ENCODE measurements at places on chromosomes 1 and 21.

DNA sequence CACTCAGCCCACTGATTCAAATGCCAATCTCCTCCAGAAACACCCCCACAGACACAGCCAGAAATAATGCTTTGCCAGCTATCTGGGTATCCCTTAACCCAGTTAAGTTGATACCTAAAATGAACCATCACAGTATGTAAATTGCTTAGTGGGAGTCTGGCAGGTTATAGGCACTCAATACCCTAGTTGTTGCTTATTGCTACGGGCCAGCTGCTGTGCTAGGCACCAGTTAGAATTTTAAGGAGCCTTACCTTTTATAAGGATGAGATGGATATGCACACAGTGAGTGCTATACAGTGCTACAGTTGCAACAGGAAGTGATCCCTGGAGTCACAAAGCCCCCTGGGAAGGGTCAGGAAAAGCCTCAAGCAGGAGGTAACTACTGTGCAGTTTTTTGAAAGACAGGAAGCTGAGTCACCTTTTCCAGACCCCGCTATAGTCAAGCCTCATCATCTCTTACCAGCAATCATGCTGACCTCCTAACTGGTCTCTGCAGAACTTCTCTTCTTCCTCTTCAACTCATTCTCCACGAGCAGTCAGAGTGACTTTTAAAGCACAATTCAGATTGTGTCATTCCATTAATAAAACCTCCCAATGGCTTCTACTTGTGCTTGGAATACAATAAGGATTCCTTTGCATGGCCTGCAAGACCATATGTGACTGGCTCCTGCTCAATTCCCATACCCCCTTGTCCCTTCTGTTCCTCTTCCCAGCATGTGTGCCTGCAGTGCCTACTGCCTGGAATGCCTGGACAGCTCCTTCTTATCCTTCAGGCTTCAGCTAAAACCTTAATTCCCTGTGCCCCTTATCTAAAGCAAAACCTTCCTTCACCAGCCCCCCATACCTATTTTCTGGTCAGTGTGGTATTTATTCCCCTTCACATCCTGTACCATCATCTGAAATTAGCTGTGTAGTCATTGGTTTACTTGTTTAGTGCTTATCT is 10.4 kb upstream of the TLR5 start:
- peak; percentile 18 for DNase-seq

GRCh38 chr1:30536530-30536929 is 186.9 kb downstream of the MATN1 start:
- DNase-seq: no peak

GRCh38 chr1:230735447-230735846 is 11.7 kb upstream of the CAPN9 start:
- no peak for DNase-seq

GRCh38 chr1:8382051-8382505 is 64.2 kb downstream of the SLC45A1 start:
- DNase-seq: no peak

- no peak for DNase-seq
These were observed 28.0 kb downstream of the IARS2 start for GRCh38 chr1:220121791-220122530.

DNA sequence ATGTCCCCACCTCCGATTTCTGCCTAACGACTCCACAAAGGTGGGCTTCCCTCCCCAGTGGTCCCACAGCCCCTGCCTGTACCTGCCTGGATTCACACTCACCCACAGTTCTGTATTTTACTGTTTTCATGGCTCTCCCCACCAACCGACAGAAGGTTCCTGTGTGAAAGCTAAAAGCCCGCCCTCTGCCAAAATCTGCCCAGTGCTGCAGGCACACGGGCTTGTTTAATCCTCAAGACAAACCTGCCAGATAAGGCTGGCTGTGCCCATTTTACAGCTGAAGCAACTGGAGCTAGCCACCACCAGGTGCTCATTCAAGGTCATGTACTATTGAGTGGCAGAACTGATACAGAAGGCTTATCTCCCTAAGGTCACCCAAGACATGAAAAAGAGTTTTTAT is 114.5 kb downstream of the HIVEP3 start:
- DNase-seq: peak; percentile 28

- DNase-seq: no peak
These were observed 366.7 kb downstream of the CAMTA1 start for GRCh38 chr1:7151978-7152377.

DNA sequence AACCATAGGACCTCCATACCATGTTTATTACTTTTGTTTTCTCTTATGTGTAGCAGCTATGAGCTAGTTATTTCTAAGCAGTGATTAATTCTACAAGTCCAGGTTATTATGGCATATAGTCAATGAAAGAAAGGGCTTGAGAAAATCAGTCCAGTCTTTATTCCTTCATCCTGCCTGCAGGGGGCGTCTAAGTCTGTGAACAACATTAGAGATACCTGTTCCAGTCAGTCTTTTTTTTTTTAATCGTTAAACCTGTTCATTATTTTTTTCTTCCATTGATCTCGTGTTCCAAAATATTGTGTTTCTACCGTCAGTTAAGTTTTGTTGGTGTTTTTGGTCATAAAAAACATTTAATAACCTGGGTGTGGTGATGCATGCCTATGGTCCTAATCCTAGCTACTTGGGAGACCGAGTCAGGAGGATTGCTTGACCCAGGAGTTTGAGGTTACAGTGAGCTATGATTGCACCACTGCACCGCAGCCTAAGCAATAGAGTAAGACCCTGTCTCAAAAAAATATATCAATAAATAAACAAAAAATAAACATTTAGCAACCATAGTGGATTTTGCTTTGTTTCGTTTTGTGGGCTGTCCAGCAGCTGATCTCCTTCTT is 29.4 kb upstream of the CD2 start:
- DNase-seq: peak; percentile 91

DNA sequence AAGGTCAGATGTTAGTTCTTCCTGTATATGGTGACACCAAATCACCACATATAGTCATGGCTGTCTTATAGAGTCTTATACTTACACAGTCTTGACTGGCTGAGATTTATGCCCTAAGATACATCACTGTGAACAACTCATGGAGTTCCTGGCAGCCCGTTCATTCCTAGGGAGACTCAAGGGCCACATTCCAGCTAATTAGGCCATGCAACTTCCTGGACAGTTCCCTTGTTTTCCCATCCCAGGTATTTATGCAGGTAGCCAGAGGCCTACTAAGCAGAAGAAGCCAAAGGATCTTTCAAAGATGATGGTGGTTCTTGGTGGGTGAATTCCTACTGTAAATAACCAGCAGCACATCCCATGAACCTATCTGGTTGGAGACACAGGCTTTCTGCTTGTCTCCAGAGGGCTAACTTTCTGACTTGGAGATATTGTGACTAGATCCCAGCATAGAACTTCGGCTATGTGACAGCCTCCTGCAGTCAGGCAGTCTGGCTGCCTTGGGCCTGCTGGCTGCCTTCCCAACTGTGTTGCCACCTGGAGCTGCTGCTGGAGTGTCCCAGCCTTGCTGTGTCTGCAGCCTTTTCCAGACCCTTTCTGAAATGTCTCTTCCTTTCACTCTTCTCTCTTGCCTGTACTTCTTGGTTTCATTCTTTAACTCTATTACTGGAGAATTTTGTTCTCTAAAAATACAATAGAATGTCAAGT is 283.8 kb downstream of the CACNA1E start:
- no peak for DNase-seq

GRCh38 chr1:2459757-2460156 is 16.3 kb upstream of the PLCH2 start:
- DNase-seq: no peak

DNA sequence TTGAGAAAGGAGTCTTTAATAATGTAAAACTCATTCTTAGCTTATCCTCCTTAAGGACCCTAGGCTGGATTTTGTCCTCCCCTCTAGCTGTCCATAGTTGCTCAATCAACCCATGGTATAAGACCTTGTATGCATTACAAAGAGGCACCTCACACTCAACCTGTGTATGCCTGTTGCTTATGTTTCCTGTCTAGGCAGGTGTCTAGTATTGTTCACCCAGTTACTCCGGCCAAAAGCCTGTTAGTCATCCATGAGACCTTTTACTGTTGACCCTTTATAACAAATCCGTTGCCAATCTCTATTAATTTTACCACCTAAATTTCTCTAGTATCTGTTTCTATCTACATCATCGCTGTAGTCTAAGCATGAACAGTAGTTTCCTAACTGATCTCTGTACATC is 3.7 kb downstream of the LYPLAL1 start:
- DNase-seq: no peak

DNA sequence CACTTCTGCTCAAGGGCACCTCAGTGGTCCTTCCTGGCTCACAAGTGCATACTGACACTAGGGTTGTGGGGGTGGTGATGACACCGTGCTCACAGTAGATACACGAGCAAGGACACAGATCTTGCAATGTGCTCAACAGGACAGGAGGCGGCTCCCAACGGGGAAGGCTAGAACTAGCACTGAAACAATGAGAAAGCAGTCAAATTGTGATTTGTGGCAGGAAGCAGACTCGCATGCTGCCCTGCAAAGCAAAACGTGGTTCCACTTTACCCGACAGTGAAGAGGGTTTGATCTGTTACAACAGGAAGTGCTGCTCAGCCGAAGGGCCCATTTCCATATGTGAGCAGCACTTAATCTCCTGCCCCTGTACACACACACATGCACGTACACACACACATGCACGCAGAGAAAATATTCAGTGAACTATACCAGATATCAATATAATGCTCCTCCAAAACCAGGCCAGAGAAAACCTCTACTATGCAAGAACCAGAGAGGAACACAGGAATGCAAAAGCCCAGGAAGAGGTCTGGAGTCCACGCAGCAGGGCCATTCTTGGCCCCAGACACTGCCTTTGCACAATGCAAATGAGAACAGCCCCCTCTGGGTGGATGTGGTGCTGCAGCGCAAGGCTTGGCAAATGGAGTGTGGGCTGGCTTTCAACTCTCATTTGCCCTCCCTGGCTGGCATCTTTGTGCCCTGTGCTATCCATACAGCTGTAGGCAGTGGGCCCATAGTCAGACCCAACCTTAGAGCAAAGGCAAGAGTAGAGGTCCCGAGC is 47.1 kb downstream of the KANK4 start:
- DNase-seq: peak; percentile 52

DNA sequence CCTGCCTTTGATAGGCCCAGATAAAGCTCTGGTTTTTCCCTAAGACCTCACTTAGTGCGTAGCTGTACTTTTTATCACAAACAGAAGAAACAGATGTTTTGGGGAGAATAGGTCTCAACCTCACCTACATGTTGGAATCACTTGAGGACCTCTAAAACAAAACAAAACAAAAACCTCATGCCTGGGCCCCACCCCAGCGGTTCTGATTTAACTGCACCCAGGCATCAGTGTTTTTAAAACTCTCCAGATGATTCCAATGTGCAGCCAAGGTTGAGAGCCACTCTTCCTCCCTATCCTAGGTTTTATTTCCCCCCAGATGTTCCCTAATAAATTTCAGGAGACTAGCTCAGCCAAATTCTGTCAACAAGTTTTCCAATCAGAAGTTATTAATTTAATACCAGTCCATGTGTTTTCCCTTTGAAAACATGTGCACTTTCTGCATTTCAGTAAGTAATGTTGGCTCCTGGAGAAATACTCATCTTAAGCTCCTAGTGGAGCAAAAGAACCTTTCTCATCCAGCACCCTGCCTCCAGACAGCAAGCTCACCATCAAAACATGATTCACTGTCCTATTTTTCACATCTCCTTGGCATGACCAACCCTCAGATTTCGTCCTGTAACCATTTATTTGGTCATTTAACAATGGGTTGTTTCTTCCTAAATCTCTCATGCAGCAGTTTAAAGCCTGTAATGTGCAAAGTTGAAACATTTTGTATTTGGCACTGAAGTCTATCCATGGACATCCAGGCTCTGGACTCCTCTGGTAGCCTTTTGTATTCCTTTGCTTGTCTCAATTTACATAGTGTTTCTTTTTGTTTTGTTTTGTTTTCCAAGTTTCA is 27.5 kb downstream of the LRRC8C start:
- DNase-seq: no peak

DNA sequence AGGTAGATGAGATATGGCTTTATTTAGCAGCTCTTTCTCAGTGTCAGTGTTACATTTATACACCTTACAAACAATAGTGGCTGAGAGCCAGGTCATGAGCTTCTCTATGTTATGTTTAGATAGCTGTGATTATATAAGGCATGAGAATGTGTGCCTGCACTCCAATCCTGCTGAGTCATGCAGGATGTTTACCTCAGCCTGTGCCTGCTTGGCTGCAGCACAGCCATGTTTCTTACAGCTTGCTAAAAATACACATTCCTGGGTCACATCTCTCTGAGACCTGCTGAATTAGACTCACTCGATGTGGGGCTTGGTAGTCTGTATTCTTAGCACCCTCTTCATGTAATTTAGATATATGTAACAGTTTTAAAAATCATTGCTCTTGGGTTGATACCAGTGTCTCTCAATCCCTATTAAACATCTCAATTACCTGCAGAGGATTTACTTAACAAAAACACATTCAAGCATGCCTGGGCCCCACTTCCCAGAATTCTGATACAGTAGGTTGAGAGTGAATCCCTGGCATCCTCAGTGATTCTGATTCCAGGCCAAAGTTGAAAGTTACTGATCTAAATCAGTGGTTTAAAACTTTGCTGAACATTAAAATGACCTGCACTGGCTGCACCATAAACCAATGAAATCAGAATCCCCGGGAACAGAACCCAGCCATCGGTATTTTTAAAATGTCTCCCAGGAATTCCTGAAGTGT is 107.5 kb downstream of the GDAP2 start:
- peak; percentile 47 for DNase-seq

DNA sequence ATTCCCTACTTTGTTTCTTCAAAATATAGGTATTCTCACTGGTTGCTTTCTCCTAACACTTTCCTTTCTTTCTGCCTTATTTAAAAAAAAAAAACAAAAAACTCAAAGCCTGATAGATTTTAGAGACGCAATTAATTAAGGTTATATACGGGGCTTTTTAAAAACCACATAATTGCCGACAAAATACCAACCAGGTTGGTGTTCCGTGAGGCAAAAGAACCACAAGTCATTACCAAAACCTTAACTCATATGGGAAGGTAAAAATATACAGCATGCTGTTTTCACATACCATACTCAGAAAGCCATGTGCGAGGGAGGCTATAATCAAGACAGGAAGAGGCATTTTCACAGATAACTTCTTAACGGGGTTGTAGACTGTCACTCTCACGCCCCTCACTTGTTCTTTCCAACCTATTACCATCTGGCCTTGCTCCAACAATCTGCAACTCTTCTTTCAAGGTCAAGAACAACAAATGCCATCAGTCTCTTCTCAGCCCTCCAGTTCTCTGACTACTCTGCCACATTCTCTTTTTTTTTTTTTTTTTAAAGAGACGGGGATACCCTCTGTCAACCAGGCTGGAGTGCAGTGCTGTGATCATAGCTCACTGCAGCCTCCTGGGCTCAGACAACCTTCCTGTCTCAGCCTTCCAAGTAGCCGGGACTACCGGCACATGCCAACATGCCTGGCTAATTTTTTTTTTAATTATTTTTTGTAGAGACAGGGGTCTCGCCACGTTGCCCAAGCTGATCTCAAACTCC is 102.6 kb downstream of the APP start:
- DNase-seq: peak; percentile 12

- DNase-seq: peak; percentile 96
These were observed 5.3 kb downstream of the CREG1 start for GRCh38 chr1:167548059-167548932.

- no peak for DNase-seq
These were observed 40.2 kb downstream of the EXO1 start for GRCh38 chr1:241888232-241888631.

- peak; percentile 78 for DNase-seq
These were observed at the start of gene SLC19A1 for GRCh38 chr21:45542242-45542666. Gene SLC19A1, minus strand, starts transcription at chr21:45542440. Its CDS starts 4,481 bp downstream, at chr21:45537959.

All from hematopoietic multipotent progenitor cell treated with erythropoietin and hydrocortisone succinate and interleukin-3 and kit ligand, for 6 days (in vitro differentiated cells).